Common myeloid progenitor, CD34-positive (primary cell): ENCODE measurements at places on chromosomes 12 and 14.

- DNase-seq = peak; percentile 67
These were observed 30.1 kb upstream of the PPP2R5C start for GRCh38 chr14:101731187-101732080.

DNA sequence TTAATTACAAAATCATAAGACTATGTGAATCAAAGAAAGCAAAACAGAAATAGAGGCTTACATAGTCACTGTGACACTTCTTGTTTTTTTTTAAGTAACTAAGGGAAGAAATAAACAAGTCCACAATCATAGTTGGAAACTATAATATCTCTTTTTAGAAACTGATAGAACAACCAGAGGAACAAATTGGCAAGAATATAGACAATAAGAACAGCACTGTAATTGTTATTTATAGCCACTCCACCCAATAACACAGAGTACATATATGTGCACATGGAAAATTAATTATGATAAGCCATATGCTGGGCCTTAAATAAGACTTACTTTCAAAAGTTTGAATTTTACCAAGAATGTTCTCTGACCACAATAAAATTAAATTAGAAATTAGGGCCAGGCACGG is 101.1 kb downstream of the PLEKHG7 start:
- peak; percentile 3 for DNase-seq

DNA sequence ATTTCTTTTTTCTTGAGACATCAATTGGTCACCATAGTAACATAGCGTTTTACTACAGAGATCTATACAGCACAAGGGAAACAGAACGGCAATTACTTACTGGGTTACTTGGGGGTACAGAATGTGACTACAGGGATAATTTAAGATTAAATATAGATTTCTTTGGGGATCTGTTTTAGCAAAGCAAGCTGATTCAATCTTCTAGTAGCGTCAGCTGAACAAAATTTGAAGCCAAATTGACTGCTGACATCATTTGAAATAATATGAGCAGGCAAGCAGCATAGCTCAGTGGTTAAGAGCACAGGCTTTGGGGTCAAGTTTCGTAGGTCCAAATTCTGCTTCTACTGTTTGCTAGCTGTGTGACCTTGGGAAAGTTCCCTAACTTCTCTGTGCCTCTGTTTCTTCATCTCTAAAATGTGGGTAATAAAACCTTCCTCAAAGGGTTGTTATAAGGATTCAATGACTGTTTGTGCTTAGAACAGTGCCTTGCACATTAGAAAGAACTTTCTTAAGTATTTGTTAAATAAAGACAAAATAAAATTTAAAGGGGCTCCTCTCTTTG is 12.8 kb downstream of the GPR19 start:
- no peak for DNase-seq

DNA sequence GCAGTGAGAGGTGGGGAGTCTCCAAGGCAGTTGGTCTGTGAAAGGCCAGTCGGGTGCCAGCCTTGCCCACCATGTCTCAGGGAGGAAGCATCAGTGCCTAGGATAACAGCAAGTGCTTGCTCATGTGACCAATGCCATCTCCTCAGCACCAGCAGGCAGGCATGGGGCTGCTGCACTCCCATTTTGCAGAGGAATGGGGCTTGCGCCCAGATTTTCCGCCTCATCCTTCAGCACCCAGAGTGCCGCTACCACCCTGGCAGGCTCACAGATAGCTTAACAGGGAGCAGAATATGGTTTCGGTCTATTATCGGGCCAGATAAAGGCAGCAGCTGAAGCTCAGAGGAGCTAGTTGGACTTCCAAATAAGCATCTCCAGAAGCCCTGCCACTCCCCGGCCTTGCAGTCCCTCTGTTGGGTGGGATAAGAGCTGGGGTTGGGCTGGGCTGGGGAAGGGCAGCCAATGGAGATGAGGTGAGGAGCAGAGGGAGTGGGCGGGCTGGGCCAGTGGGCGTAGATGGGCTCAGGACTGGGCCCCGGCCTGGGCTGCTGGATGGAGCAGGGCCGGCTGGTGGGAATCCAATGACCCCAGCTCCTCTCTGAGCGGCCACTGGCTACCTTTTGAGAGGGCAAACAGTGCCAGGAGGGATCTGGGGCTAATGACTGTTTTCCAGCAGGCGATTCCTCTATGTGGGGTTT is 8.4 kb upstream of the KRT80 start:
- no peak for DNase-seq

GRCh38 chr12:31331242-31331641 is 5.3 kb upstream of the SINHCAF start:
- DNase-seq = peak; percentile 47

DNA sequence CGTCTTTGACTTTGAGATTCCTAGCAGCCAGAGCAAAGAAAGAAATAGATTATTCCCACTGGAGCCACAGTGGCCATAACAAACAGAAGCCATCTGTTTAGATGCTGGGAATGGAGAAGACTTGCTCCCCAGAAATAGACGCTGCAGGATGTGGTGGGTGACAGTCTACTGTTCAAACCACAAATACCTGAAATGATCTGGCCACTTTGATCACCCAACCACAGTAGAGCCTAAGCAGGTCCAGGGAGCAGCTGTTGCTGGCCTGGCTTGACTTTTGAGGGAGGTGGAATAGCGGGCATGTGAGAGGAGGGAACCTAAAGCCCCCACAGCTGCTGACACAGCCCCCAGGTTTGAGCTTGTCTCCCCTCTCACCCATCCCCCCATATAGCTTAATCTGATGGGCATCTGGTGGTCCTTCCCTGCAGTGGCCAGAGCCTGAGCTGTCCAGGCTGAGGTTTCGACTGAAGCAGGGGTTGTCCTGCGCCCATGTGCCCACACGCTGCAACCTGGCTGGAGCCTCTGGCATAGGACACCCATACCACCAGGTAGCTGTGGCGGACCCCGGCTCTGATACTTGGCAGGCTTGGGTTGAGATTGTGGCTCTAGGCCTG is 38.7 kb downstream of the SH2B3 start:
- no peak for DNase-seq

- no peak for DNase-seq
These were observed 7.7 kb downstream of the SOX5 start for GRCh38 chr12:23941780-23942179.

- DNase-seq = no peak
These were observed 4.6 kb downstream of the TMEM120B start for GRCh38 chr12:121717041-121717699.

DNA sequence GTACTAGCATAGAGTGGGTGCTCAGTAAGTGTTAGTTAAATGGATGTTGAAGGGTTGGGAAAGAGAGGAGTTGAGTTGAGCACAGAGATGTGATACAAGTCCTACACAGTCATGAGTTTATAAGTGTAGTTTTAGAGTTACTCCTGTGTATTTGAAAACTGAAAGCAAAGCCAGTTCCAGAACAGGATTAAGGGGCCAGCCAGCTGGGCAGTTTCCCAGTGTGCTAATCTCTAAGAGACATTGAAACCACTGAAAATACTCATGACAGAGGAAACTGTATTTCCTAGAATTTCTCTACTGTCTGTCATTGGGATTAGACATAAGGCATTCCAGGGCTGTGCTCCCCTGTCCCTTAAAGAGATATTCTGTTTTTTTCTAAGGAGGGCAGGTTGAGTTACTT is 101.0 kb downstream of the DERA start:
- no peak for DNase-seq

DNA sequence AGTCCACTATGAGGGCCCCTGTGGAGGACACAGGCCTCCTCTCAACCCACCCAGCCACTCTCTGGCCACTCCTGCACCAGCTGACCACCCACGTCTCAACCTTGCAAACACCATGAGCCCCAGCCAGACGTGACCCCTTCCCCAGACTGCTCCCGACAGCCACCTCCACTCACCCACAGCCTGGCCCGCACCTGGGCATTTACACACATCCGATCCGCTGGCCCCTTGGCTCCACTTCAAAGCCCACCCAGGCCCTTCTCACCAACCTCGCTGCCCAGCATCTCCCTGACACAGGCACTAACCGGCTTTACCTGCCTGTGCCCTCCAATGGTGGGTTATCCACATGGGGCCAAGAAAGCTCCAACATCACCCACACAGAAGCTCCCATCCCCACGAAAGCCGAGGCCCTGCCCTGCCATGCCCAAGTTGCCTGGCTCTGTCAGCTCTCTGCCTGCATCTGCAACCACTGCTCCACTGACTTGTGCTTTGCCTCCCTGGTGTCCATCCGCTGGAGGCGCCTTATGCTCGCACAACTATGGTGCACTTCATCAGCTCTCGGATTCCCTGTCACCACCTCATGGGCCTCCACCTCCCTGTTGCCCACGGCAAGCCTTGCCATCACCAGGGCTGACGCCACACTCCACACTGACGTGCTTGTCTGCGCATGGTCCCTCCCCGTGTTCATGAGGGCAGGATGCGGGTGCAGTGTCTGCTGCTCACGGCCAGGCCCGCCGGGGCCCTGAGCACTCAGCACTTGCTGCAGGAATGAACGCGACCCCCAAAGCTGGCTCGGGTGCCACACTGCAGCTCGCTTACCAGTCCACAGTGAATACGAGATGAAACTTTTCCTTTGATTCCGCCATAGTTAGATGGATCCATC is 16.7 kb downstream of the P2RX2 start:
- DNase-seq = no peak

DNA sequence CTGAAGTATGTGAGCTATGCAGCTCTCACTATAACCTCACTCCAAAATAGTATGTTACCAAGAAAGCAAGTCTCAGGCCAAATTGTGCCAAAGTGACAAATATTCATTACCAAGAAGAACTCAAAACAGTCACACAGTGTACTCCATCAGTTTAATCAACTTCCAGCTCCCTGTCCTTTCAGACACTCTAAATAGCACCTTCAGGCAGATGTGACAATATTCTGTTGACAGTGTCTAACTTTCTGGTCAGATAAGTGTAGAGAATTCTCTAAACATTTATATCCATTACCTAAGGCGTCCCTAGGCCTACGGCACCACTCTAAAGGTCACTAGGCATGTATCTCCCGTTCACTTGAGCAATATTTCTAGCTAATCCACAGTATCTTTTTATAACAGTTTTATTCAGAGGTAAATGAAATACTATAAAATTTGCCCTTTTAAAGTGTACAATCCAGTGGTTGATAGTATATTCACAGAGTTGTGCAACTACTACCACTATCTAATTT is 21.7 kb downstream of the CPNE8 start:
- no peak for DNase-seq

- DNase-seq = no peak
These were observed 293.7 kb downstream of the TTC6 start for GRCh38 chr14:37889087-37889486.

- no peak for DNase-seq
These were observed 15.8 kb upstream of the ORAI1 start for GRCh38 chr12:121610239-121611149.

DNA sequence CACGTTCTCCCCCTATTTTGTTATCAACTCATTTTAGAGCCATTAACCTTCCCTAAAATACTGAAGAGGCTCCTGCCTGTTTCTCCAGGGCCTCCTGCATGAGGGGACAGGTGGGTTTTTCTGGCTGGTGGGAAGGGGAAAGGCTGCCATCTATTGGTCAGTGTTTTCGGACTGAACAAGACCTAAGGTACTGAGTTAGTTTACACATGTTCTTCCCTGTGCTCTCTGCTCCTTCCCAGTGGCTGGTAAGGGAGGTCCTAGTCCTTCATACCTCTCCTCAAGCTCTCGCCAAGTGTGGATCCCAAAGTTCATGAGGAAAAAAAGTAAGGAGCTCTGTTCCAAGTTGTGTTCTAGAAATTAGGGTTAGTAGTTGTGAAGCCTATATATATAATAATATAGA is 357.5 kb downstream of the FSCB start:
- DNase-seq = peak; percentile 13

GRCh38 chr14:86388216-86388615 is 858.3 kb downstream of the FLRT2 start:
- DNase-seq = no peak

DNA sequence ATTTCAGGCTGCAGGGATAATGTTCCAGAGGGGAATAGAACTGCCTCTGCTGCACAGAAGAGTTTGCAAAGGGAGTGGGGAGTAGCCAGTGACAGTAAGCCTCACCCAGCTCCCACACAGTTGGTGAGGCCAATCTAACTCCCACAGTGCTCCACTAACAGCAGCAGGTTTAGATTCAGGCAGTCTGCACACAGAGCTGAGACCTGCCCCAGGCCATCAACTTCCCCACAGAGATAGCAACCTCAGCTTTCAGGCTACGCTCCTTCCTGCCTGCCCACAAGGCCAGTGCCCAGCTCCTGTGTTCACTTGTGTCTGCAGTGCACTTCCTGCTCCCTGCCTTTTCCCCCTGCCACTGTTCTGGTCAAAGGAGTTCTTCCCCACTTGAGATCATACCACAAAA is 107.5 kb downstream of the TBC1D30 start:
- no peak for DNase-seq

GRCh38 chr12:43878050-43878449 is 42.2 kb downstream of the TMEM117 start:
- DNase-seq = no peak

DNA sequence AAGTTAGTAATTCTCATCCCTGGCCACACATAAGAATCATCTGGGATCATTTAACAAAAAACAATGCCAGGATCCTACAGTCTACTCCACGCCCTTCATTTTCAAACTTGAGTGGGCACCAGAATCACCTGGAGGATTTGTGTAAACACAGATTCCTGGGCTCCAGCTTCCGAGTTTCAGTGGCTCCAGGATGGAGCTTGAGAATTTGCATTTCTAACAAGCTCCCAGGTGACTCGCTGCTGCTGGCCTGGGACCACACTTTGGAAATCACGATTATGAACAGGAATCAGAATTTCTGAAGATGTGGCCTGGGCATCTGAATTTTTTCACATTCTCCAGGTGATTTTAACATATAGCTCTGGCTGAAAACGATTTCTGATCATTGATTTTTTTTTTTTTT is 234.8 kb downstream of the CACNA1C start:
- DNase-seq = no peak

- DNase-seq = no peak
These were observed 14.6 kb downstream of the RAPGEF3 start for GRCh38 chr12:47744005-47744651.

- no peak for DNase-seq
These were observed 214.9 kb downstream of the KTN1 start for GRCh38 chr14:55794655-55795595.

DNA sequence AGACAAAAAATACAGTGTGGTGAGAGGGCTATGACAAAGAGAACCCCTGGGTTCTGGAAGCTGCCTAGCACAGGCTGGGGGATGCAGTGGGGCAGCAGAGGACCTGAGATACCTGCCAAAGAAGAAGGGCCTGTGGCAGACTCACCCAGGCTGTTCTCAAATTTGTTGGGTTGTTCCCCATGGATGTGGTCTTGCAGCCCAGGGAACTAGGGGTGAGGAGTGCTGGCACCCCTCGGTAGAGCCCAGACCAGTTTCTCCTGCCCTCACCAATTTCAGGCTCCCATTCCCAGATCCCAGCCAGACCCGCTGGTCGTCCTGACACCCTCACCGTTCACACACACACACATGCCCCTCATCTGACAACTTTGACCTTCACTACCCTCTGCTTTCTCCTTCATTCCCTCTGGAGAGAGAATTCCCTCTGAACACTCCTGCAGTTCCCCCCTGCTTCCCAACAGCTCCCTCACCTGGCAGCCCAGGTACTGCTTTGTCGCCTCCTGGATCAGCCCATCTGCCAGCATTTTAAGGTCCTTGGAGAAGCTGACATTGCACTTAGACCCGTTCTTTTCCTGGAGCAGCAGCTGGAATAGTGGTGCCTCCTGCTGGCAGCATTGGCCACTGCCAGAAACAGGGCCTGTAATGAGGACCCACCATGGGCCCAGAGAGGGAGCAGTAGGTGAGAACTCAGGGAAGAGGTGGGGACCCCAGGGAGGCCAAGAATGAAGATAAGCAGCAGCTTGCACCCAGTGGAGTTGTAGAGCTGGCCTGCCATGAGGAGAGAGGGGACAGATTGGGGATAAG is 5.9 kb upstream of the GDF11 start:
- peak; percentile 71 for DNase-seq

- DNase-seq = no peak
These were observed 103.5 kb downstream of the SYNE2 start for GRCh38 chr14:63956326-63956725.

GRCh38 chr12:125038976-125039625 is 26.1 kb upstream of the AACS start:
- DNase-seq = no peak
